Activated naive CD4-positive, alpha-beta T cell treated with Interleukin-2 at 50 U/mL for 16 hours (primary cell): ENCODE measurements at places on chromosomes 12 and 14.

- no peak for DNase-seq
Measured at GRCh38 chr12:48281811-48282210, 68.9 kb downstream of the ZNF641 start.

DNA sequence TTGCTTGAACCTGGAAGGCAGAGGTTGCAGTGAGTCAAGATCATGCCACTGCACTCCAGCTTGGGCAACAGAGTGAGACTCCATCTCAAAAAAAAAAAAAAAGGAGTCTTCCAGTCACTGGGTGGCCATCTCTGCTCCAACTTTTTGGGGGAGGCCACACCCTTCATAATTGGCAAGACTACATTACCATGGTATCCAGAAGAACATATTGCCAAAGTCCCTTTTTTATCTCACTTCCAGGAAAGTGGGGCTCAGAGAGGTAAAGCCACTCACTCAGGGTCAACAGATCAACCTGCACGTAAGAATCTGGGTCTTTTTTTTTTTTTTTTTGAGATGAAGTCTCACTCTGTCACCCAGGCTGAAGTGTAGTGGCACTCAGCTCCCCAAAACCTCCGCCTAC lies 5.0 kb upstream of the CD63 start:
- DNase-seq = no peak

GRCh38 chr12:121250359-121250758 lies 40.4 kb downstream of the P2RX4 start:
- no peak for DNase-seq

DNA sequence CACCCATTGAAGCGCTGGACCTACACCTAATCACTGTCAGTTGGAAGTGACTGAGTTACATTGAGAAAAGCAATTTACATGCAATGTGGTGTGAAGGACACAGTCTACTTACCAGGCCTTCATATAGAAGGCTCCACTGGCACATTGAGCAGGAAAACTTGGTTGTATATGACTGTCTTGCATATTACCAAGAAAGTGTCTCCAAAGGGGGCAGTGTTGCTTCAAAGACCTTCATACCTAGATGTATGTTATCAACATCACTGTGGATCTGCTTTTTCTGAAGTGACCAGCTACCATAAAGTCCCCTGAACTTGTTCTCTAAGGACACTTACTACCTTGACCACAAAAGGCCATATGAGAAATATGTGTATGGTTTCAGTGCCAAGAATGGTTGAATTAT lies 64.1 kb downstream of the NELL2 start:
- peak; percentile 13 for DNase-seq

DNA sequence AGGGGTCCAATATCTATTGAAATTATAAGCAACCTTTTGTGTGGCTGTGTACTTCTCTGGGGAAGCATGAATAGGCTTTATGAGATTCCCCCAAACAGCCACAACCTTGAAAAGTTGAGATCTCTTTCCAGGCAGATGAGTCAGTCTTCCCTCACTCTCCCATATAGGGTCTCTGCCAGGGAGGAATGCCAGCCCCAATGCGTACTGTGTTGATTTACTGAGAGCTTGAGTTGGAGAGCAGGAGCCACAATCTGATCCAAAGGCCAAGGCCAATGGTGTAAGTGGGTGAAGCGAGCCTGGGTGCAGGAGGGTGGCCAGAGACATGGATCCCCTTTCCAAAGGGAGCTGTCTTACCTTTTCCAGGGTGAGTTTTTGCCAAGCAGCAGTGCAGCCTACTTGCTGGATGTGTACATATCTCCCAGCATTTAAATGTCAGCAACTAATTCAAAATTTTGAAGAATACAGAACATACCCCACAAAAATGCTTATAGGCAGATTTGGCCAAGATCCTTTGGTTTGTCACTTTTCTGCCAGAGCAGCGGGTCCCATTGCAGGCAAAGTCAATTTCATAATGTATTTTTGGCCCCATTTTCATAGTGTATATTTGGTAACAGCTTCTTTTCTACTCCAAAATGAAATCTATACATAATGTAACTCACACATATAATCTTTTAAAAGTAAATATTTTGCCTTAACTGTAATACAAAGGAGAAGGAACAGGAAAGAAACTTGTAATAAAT lies 88.2 kb downstream of the TBC1D30 start:
- no peak for DNase-seq

- DNase-seq = no peak
Measured at GRCh38 chr12:132469423-132469822, 20.5 kb upstream of the FBRSL1 start.

GRCh38 chr12:49013428-49013827 lies 5.1 kb downstream of the PRKAG1 start:
- no peak for DNase-seq

- no peak for DNase-seq
Measured at GRCh38 chr14:81516986-81517797, 16.5 kb downstream of the SEL1L start.

GRCh38 chr12:57611108-57611826 lies at the start of gene ARHGEF25:
TSS of gene ARHGEF25 (plus strand) at chr12:57611435. CDS start at chr12:57611895, 460 bp downstream.
- DNase-seq = peak; percentile 62
